ENCODE measurements at places on chromosomes 5 and 9.

DNA sequence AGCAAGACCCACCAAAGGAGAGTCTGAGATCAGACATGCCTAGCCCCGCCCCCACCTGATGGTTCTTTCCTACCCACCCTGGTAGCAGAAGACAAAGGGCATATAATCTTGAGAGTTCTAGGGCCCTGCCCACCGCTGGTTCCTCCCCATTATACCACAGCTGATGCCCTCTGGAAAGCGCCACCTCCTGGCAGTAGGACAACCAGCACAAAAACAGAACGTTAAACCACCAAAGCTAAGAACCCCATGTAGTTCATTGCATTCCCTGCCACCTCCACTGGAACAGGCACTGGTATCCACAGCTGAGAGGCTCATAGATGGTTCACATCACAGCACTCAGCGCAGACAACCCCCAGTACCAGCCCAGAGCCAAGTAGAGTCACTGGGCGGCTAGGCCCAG, 81.2 kb upstream of the TRPC7 start:
- no peak for DNase-seq

GRCh38 chr9:71857159-71857558, 53.8 kb downstream of the ABHD17B start:
- DNase-seq: no peak

- no peak for DNase-seq
Observed at GRCh38 chr5:126808521-126808988, 31.6 kb downstream of the LMNB1 start.

GRCh38 chr5:126419102-126419501, 4.1 kb upstream of the GRAMD2B start:
- DNase-seq: no peak

- no peak for DNase-seq
Observed at GRCh38 chr9:92725766-92726165, 38.9 kb downstream of the BICD2 start.

DNA sequence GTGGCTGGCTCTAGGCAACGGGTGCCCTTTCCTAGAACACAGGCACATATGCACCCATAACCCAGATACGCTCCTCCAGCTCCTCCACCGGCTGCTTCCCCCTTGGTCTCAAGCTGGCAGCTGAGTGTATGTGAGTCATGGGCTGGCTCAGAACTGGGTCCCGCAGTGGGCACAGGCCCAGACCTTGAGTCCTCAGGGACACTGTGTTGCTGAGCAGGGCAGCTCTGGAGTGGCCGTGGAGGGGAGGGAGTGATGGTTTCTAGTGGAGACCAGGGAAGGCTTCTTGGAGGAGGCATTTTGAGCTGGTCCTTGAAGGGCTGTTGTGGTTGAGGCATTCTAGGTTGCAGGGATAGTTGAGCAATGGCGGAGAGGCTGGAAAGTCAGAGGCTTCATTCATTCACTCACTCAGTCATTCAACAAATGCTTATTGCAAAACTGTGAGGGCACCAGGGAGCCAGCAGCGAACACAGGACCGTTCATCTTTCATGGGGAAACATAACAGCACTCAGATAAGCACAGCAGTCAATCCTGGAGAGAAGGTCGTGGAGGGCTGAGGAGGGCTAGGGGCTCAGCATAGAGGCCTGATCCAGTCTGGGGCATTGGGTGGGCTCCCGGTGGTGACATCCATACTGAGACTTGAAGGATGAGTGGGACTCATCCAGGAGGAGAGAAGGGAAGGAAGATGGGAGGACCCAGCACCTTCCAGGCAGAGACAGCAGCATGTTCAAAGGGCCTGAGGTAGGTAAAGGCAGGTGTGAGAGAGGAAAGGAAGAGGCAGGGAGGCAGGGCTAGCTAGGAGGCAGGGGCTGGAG, 2.4 kb downstream of the BBLN start:
- DNase-seq: no peak

GRCh38 chr9:14362175-14362574, 48.2 kb upstream of the NFIB start:
- DNase-seq: no peak

DNA sequence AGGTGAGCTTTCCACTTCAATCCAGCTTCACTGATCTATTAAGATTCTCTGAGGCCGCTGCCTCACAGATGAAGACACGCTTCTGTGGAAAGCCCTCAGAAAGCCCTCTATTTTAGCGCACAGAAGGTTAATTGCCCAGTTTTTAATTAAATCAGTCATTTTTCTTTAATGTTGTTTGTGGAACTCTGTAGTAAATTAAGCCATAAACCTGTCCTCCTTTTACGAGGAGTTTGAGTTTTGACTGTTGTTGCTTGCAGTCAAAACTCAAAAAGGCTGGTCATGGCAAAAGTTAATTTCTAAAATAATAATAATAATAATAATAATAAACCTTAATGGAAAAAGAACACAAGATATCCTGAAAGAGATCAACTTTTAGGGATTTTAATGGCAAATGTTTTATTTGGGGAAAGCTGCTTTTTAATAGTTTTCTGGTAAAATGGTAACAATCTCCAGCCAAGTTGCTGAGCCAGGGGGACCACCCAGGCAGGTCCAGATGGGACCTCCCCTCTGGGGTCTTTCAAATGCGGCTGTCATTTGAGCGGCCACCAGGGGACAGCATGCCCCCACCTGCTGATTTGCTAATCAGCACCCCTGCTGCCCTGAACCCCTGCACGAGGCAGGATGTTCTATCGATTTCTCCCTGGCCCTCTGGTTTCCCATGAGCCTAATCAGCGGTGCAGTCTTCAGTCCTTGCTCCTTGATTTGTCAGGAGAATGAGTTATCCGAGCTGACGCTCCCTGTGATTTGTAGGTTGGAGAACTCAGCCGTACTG, 247.2 kb downstream of the FSTL4 start:
- DNase-seq: no peak

DNA sequence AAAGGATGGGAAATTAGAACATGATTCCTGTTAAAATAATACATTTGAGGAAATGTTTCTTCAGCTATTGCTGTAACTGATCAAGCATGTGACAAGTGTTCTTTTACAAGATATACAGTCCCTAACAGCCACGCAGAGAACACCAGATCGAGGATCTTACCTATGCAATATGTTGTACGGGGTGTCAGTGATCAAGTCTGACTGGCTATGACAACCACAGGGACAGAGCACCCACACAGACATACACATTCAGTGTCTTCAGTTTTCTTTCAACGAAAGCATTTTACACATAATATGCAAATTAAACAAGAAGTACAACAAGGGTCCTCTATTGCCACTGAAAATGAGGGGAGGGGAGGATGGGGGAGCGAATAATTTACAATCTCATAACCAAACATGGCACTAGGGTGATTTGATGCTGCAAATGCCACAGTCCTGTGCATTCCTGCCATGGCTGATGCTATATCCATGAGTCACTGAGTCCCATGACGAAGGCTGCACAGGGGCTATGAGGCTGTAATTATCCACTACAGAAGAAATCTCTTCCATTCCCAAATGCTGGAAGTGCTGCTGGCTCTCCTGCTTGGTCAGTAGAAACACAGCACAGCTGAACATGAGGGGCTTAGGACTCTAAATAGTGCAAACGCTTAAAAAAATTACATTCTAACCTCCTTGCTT, 118.2 kb downstream of the KLHL3 start:
- DNase-seq: no peak

- DNase-seq: no peak
Observed at GRCh38 chr5:178899289-178899688, 3.6 kb downstream of the ZFP2 start.

GRCh38 chr5:65984098-65984885, 57.9 kb downstream of the ERBIN start:
- no peak for DNase-seq

DNA sequence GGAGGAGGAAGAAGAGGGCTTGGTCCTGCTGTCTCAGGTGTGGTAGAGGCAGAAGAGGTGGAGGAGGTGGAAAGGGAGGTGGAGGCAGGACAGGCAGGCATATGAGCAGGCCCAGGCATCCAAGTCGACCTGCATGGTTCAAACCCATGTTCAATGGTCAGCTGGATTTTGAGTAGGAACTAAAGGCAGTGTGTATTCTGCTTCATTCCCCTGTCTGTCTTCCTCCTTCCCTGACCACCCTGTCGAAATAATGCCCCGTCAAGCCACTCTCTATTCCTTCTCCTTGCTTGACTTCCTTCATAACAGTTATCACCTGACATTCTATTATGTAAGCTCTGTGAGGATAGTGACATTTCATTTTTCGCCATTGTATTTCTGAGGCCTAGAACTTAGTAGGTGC, 34.8 kb downstream of the ATP6V0E1 start:
- no peak for DNase-seq

GRCh38 chr9:77872863-77873262, 158.7 kb downstream of the GNAQ start:
- no peak for DNase-seq

DNA sequence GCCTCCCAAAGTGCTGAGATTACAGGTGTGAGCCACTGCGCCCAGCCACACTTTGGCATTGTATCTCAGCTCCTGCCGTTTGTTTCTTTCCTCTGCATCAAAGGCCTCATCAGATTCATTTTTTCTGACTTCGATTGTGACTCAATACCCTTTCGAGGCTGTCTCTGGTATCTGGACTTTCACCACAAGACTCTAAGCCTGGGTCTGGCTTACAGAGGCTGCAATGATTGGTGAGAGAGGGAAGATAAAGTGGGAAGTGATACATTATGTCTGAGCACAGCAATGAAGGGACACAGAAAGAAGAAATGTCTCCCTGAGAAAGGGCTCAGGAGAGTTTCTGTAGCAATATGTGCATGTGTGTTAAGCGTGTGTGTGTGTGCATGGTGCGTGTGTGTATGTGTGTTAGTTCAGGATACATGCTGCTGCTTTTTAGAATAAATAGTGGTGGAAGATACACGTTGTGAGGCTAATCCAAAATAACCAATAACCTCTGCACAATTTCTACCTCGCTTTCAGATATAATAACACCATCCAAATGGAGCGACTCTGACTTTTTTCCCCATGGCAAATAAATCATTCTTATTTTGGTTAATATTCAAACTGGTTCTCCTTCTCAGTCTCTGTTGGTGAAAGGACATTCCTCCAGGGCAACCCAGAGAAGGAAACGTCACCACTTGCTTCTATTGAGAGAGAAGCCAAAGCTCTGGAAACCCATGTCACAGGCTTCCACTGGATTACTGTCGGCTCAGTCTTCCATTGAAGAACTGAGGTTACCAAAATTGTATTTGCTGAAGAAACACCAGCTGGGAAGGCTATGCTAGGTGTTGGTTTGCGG, 8.1 kb upstream of the DAB2 start:
- no peak for DNase-seq

- no peak for DNase-seq
Observed at GRCh38 chr9:120808931-120809330, 15.7 kb upstream of the FBXW2 start.

DNA sequence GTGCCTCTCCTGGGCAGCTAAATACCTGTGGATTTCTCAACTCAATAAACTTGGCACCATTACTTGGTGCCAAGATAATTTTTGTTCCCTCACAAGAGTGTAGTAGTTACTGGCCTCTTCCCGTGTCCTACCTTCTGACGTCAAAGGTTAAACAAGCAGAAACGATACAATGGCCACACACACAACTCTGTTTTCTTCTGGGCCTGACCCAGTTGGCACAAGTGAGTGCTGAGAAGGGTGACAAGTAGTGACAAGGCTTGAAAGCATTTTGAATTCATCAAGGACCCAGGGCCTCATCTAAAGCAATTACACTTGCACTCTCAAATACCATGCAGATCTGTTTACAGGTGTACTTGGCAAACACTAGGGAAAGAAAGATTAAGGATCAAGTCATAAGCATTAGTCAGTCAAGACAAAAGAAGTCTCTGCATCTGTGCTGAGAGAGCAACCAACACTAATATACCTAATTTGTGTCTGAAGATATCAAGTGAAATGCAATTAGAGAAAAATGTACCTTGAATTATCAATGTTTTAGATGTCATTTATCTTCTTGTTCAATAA, 30.8 kb downstream of the RASEF start:
- no peak for DNase-seq

DNA sequence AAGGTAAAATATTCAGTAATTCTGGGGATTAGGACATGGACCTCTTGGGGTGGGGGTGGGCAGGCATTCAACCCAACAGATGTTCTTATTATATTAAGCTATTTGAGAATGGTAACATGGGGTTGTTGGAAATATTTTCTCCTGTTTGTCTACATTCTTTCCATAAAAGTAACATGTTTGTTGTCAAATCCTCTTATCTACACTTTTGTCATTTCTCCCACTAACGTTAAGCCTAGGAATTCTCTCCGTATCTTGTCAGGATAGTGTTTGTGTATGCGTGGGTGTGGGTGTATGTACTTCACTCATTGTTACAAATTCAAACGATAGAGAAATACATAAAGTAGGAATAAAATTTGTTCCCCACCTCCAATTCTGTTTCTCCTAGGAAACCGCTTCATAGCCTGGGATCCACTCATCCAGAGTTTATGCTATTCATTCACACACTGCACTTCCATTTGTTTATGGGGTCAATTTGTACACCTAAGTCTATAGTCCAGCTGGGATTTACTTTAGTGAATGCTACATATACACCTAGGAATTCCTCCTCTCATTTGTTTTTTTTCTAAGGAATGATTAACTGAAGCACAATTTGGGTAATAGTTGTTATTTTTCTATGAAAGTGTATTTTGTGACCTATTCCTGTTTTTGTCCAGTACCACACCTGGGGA, 216.8 kb downstream of the DCP2 start:
- no peak for DNase-seq

GRCh38 chr5:59800347-59800893, 93.1 kb downstream of the PDE4D start:
- DNase-seq: no peak

DNA sequence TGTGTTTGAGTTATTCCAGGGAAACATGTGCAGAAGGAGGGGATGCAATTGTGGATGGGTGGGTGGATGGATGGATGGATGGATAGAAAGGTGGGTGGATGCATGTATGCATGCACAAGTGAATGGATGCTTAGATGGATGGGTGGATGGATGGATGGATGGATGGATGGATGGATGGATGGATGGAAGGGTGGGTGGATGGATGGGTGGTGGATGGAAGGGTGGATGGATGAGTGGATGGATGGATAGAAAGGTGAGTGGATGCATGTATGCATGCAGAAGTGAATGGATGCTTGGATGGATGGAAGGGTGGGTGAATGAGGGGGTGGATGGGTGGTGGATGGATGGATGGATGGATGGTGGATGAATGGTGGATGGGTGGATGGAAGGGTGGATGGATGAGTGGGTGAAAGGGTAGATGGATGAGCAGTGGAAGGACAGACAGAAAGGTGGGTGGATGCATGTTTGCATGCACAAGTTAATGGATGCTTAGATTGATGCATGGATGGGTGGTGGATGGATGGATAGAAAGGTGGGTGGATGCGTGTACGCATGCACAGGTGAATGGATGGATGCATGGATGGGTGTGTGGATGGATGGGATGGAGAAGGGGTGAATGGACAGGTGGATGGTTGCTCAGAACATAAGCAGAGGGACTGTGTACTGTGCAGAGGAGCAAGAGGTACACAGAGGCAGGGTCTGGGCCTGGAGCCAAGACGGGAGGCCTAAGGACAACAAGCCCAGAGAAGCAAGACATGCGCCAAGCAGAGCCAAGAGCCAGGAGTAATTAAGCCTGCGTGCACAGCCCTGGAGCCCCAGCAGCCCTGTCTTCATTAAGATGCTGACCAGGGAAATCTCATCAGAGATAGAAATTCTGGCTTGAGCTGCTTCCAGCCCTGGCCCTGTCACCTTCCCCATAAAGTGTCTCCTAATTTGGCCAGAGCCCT, 84.6 kb upstream of the PPP1R26 start:
- no peak for DNase-seq

- DNase-seq: no peak
Observed at GRCh38 chr5:57779383-57780223, 297.0 kb upstream of the ACTBL2 start.

GRCh38 chr5:88610586-88610985, 272.4 kb downstream of the MEF2C start:
- no peak for DNase-seq

GRCh38 chr9:136004712-136005111, 43.5 kb upstream of the UBAC1 start:
- no peak for DNase-seq

Measured in T-helper 22 cell (primary cell).